ENCODE measurements at places on chromosomes 16 and 17. TPM values are rescaled to one million over a fixed set of nuclear protein-coding genes. Genes with fewer than 3 reads are reported as not detected.

The HSD17B1 gene
- 5.4 TPM for total RNA-seq

The PPL gene
- total RNA-seq = 357 TPM

The ARHGAP23 gene
- total RNA-seq = 11.3 TPM

The AATK gene
- 7.7 TPM for total RNA-seq

The NPIPB5 gene
- 20.1 TPM for total RNA-seq

The HS3ST4 gene
- 1.2 TPM for total RNA-seq

The HLF gene
- 0.95 TPM for total RNA-seq

The BAIAP2 gene
- total RNA-seq = 33.5 TPM

The C17orf67 gene
- 0.27 TPM for total RNA-seq

GRCh38 chr16:6059671-6060070 is 962.1 kb upstream of the EEF2KMT start:
- ATAC-seq = no peak

- ATAC-seq = no peak
Observed at GRCh38 chr17:68344701-68345136, 53.4 kb downstream of the ARSG start.

DNA sequence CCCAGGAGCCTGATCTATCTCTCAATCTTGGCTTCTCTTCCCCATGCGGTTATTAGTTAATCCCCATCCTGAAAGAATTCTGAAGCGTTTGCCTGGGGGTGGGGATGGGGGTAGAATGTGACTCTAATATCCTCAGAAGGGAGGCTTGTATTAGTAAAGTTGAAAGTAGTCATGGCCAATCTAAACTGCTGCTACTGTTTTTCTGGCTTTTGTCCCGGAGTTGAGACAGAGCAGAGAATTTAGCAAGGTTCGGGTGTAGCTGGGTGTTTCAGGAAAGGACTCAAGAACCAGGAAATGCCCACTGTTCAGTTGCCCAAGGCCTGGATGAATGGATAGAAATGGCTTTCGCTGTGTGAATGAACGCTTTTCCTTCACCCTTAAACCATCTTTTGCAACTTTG is 17.6 kb upstream of the ITGAM start:
- ATAC-seq = no peak

- ATAC-seq = no peak
Observed at GRCh38 chr17:63442549-63443035, 3.5 kb downstream of the CYB561 start.

DNA sequence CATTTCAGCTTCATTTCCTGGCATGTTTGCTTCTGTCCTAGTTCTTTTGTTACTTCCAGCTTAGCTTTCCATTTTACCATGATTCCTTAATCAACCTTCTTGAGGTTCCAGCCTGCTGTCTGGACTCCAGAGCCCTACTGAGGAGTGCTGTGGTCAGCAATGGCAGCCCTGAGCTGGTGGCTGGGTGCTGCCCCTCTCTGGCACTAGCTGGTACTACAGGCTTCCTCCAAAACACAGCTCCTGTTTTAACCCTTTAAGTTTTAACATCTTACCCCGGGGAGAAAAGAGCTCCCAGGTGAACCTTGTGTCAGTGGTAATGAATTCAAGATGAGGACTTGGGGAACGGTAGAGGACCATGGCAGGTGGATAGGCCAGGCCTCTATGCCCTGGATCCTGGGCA is 395.5 kb downstream of the TMEM114 start:
- ATAC-seq = no peak

GRCh38 chr17:69643686-69644085 is 229.2 kb downstream of the MAP2K6 start:
- no peak for ATAC-seq

DNA sequence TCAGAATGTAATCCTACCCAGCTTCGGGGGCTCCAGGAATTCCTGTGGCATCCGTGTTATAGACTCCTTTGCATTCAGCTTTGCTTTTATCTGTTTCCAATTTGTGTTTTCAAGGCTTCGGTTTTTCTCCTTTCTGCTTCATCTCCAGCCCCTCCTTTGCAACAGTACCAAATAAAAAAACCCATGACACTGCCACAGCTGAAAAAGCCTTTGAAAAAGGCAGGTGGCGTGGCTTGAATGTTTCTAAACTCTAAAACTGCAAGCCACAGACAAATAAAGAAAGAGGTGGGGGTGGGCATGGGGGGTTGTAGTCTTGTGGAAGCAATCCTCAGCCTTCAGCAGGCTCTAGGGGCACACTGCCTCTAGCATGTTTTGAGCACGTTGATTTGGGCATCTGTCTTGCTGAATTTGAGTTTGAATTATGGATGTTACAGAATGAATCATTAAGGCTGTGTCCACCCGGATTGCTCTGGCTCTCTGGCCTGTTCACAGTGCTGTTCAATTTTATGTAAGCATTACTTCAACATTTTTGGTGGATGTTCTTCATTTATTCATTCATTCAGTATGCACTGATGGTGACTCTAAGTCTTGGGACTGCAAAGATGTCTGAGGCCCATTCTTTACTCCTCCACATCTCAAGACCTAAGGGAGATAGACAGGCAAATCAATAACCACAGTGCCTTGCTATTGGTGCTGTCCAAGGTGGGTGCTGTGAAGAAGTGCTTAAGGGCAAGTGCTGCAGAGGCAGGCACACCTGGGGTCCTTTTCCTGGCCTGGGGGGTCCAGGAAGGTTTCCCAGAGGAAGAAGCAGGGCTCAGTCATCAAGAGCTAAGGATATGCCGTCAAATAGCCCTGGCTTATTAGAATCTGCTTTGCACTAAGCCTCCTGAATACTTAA is 77.4 kb downstream of the CDH13 start:
- ATAC-seq = peak; percentile 22

- ATAC-seq = no peak
Observed at GRCh38 chr16:13529193-13529982, 390.6 kb upstream of the ERCC4 start.

DNA sequence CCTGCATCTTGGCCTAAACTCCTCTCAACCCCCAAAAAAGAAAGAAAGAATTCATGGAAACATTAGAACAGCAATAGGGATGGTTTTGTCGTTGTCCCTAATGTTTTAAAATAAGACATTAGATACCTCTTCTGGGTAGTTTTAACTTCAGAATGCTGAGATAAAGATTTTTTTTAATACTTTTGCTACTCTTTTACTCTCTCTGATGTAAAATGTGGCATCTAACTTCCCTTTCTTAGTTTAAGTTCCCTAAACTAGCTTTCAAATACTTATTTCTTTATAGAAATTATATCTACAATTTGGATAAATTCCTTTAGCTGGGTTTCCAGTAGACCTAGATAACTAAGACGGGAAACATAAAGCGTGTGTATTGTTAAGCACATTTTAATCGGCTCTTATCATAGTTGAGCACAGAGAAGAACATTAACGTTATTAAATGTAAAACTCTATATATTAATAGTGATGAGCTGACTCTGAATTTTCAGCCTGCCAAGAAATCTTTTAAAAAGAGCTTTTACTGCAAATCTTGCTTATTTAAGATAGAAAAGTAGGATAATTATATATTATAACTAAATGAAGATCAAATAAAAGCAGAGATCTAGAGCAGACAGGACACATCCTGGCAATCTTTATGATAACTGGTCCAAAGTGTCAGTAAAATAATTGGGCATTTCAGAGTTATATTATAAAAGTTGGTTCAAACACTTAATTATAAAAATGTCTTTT is 183.2 kb downstream of the CYB561 start:
- no peak for ATAC-seq

- ATAC-seq = peak; percentile 87
Observed at GRCh38 chr17:7716901-7717755, at the start of gene DNAH2. DNAH2 (plus strand) TSS chr17:7717744; CDS start chr17:7719735, 1,991 bp downstream.

- no peak for ATAC-seq
Observed at GRCh38 chr17:75228305-75228704, 22.8 kb downstream of the NUP85 start.

DNA sequence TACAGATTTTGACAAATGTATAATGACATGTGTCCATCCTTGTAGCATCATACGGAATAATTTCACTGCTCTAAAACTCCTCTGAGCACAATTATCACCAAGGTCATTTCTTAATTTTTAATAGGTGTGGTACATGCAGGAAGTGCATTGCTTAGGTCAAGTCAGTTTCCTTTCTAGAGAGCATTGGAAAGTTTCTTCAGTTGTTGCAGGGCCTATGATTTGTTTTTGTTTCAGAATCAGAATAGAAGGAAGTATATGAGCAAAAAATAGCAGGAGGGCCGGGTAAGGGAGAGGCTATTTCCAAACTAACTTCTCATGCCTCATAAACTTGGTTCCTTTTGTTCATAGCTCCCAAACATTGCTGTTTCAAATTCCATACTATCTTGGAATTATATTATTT is 24.0 kb upstream of the SLFN5 start:
- no peak for ATAC-seq

- no peak for ATAC-seq
Observed at GRCh38 chr16:89120921-89121351, 27.3 kb downstream of the ACSF3 start.

DNA sequence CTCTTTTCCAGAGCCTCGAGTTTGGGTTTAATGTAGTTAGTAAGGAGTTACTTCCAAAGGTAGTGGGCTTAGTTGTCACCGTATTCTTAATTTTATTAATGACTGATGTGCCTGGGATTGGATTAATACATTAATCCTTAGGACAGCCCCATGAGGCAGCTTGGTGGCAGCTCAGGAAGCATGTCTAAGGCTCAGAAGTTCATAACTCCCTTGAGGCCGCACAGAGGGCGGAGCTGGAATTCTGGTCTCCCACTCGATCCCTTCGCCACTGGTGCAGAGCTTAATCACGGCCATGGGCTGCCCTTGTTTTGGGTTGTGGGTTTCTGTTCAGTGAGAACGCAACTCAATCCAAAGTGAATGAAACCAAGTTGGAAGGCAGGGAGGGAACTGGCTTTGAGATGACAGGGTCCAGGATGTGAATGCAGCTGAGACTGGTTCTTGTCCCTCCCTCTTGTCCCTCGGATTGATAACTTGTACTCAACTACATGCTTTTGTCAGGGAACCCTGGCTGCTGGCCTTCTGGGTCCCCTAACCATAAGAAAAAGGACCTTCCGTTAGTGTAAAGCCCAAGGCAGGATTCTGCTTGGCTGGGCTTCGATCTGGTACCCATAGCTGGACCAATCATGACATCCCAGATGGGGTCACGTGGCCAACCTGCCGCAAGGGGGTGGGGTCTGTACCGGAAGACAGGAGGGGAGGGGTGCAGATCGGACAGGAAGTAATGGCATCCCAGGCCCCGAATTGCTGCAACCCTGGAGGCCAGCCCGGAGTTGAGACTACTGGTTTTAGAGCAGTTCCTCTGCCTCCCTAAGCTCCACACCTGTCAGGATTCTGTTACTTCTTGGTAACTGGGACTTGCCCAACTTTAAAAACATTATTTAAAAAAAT is 45.4 kb downstream of the SNX20 start:
- no peak for ATAC-seq

GRCh38 chr16:57166451-57166850 is 19.4 kb downstream of the PSME3IP1 start:
- ATAC-seq = no peak

DNA sequence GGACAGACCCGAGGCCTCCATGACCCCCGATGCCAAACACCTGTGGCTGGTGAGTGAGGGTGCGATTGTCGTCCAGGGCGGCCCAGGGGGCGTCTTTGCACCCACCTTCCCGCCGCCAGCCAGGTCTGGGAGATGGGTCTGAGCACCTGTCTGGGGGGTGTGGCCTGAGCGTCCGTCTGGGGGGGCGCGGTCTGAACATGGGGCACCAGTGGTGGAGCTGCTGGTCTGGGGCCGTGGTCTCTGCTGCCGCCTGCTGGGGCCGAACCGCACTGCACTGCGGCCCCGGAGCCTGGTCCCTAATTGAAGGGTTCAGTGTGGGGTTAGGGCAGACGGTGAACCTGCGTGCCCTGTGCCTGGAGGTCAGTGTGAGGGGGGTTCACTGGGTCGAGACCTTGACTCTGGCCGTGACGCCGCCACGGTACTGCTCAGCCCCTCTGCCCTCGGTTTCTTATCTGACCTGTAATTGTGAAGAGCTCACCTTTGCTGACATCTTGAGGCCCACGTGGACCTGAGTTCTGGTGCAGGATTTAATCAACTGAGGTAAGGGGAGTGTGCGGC is 12.6 kb upstream of the TCF25 start:
- peak; percentile 71 for ATAC-seq

- no peak for ATAC-seq
Observed at GRCh38 chr17:5582209-5583185, 1.8 kb downstream of the NLRP1 start.

GRCh38 chr17:51046046-51046445 is 74.6 kb downstream of the SPAG9 start:
- no peak for ATAC-seq

DNA sequence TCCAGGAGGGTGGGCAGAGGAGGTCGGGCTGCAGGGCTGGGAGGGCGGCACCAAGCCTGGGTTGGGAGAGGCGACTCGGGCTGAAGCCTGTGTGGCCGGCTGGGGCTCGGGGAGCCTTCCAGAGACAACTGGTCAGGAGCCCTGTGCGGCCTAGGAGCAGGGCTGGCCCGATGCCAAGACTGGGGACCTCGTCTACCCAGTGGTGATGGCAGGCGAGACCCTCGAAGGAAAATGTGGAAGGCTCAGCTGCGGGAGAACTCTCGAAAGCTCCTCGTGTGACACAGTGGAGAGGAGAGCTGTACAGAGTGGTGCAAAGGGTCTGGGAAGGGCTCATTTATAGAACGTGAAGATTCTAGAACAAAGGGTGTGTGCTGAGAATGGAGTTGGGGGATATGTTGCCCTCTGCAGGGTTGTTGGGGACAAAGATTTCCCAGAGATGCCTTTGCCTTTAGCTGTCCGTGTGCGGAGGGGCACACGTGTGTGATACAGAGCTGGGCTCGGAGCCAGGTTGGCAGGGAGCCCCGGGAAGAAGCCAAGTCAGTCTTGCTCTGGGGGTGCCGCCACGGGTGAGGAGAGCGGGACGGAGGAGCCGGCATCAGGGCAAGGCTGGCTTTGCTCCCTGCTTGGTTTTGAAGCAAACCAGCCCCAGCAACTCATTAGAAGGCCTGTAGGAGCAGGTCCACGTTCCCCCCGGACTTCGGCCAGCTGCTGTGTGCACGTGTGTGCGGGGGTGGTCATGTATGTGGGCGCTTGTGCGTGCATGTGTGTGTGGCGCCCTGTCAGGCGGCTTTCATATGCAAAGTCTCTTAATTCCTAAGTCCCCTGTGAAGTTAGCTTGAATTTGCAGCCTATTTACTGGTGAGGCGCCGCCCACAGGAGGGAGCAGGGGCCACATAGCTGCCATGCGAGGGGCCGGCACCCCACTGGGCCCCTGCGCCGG is 132.4 kb upstream of the CHMP6 start:
- peak; percentile 56 for ATAC-seq

DNA sequence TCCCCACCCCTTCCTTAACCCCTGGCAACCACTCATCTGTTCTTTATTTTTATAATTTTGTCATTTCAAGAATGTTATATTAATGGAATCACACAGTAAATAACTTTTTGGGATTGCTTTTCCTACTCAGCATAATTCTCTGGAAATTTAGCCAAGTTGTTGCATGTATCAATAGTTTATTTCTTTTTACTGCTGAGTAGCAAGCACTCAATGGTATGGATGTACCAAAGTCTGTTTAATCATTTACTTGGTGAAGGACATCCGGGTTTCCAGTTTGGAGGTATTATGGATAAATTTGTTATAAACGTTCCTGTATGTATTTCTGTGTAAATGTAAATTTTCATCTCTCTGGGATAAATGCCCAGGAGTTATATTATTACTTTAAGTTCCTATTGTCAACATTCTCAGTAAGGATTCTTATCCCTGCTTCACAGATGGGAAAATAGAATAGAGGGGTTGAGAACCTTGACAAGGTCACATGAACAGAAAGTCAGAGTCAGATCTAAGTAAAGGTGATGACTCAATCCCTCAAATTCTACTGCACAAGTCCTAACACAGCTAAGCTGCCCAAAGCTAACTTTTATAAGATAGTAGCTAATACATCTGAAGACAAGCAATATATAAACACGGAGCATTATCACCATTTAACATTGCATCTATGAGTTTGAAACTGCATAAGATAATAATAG is 62.4 kb upstream of the MTMR4 start:
- ATAC-seq = peak; percentile 29

GRCh38 chr17:44043272-44043696 is 23.2 kb downstream of the LSM12 start:
- no peak for ATAC-seq
